ENCODE measurements at places on chromosomes 6 and 20.

- no peak for DNase-seq
Observed at GRCh38 chr6:71468841-71469700, 180.5 kb downstream of the OGFRL1 start.

DNA sequence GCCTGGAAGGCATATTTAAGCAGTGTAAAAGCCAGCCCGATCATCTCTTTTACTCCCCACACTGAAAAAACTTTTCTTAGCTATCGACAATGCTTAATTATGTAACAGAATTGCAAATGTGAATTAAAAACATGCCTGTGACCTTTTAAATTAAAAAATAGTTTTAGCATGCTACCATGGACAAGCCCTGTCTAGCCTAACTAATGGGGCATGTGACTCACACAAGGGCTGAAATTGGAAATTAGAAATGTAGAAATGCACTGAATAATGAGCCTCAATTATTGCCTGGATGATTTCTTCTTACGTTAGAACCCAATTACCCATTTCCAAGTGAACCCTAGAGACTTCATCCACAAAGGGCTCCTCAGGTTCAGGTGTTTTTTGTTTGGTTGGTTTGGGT, 82.7 kb downstream of the SIM1 start:
- no peak for DNase-seq

- no peak for DNase-seq
Observed at GRCh38 chr20:62828511-62829230, 11.8 kb downstream of the COL9A3 start.

- DNase-seq = no peak
Observed at GRCh38 chr6:115902436-115902835, 158.3 kb downstream of the FRK start.

All from GM13976 (cell line).